T-cell (primary cell): ENCODE measurements at places on chromosomes 2 and 18.
A peak's percentile ranks its signal among the peaks of the same experiment; 100 is the strongest.

GRCh38 chr2:172011812-172012575 is 12.2 kb downstream of the METAP1D start:
- no peak for DNase-seq

DNA sequence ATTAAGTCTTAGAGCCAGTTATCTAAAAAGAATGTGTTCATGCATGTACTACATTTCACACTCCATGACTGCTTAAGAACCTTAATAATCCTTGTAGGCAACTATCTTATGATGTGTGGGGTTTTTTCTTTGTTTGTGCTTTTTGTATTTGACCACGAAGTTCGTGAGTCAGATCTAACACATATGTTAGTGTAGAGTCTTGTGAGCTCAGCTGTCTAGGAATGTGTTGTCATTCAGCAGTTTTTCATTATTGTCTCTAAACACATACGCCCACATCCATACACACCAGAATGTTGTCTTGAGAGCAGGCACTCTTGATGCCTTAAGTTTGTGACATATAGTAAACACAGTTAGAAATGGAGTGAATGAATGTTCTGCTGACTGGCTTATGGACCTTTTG is 38.4 kb downstream of the CAB39 start:
- no peak for DNase-seq

DNA sequence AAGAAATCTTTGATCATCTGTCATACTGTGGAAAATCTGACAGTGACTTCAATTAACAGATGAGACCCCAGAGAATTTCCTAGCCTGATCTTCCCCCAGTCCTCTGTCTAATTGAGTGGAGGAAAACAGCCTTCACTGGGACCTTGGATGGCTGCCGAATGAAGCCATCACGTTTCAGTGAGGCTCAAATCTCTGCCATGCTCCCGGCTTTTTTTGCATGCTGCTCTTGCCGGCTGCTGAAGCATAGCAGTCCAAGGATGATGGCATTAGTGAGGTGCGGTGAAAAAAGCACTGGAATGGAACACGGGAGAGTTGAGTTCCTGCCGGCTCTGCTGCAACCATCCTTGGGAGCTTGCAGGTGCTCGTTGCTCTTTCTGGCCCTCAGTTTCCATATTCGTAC is 430.5 kb downstream of the SLC4A3 start:
- DNase-seq, result no peak

GRCh38 chr18:77039196-77040130 is 93.1 kb downstream of the MBP start:
- DNase-seq, result no peak

DNA sequence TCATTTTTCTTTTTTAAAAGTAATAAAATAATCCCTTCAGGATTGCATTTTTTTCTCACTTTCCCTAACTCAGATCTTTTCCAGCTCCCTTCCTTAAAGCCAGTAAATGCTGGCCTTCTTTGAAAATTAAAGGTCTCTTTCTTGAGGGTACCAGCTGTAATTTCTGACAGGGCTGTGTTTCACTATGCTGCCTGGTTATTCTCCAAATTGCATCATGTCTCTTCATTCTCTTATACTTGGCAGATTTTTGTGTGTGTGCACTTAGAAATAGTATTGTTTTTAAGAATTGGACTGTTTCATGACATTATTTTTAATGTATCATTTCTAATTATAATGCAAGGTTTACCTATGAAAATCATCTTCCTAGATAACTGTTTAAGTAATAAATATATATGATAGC is 72.0 kb upstream of the EPB41L5 start:
- DNase-seq, result no peak

GRCh38 chr18:36492604-36493329 is 195.3 kb downstream of the FHOD3 start:
- DNase-seq, result no peak

DNA sequence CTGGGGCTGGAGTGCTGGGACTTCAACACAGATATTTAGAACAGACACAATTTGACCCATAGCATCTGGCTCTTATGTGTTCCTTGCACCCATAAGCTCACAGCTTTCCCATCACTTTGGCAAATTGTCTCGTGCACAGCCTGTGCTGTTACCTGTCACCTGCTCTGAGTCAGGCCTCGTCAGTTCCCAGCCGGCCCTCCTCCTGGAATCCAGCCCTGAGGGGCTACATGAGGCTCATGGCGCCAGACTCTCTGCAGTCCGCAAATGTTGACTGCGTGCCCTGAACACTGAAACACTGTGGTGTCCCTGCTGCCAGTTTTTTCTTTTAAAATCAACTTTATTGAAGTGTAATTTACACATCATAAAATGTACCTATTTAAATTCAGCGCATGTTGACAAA is 65.4 kb upstream of the BZW1 start:
- no peak for DNase-seq

GRCh38 chr2:191018048-191018447 is 4.1 kb upstream of the STAT1 start:
- DNase-seq, result no peak

GRCh38 chr2:197179744-197180498 is 130.7 kb downstream of the ANKRD44 start:
- DNase-seq, result no peak

GRCh38 chr2:80496346-80496745 is 191.8 kb upstream of the LRRTM1 start:
- DNase-seq, result no peak

DNA sequence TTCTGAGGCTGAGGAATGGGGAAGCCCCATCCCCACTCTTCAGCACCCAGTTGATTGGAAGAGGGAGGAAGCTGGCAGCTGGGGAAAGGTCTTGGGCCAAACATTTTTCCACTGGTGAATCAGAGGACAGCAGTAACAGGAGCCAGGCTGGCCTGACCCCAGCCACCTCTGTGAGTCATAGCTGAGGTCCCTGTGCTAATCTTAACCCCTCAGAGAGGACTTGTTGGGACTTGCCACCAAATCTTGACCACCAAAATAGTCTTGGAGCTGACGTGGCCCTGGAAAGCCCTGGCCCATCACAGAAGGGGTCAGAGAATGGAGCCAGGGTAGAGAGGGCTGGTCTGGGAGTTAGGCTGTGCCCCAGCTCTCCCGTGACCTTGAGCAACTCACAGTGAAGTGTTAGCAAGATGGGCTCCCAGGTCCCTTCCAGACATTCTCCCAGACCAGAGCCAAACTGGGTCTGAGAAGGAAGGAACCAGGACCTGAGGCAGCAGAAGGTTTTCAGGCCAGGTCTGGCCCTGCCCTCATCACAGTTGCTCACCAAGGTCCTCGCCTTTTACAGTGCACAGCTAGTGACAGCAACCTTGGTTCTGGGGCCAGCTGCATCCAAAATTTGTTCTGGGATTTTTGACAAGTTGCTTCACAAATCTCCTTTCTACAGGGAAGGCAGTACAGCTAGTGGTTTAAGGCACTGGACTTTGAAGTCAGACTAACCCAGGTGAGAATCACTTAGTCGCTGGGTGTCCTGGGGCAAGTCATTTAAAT is 266.6 kb downstream of the CYP26B1 start:
- DNase-seq, result no peak

GRCh38 chr18:61194726-61195125 is 138.5 kb upstream of the CDH20 start:
- no peak for DNase-seq

DNA sequence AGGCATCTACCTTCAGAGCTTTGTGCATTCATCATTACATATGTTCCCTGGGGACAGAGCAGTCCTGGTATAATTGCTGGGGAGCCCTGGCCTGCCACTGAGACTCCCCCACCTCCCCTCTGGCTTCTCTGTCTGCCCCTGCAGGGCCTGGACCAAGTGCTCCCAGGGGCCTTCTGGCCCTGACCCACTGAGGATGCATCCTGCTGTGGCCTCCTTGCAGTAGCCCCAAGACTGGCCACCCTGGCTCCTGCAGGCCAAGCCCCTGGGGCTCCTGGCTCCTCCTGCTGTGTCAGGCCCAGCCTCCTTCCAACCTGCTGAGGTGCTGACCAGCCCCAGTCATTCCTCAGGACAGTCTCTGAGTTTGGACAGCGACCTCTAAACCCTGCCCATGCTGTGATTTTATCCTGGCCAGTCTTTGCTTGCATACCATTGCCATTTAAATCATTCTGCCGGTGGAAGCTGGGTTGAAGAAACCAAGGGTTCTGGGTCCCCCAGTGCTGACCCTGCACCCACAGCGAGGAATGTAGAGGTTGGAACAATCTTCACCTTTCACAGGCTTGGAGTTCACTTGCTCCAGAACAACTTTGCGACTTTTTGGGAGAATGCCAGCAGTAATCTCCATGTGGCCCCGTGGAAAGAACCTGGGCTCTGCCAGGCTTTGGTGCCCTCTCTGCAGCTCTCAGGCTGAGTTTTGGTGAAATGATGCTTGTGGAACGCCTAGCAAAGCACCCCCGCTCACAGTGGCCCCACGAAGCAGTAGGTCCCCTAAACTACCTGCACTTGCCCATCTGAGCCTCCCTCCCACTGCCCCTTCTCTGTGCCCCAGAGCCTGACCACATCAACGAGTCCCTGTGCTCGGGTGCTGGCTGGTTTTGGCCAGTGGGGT is 167.3 kb upstream of the GLI2 start:
- DNase-seq, result no peak

DNA sequence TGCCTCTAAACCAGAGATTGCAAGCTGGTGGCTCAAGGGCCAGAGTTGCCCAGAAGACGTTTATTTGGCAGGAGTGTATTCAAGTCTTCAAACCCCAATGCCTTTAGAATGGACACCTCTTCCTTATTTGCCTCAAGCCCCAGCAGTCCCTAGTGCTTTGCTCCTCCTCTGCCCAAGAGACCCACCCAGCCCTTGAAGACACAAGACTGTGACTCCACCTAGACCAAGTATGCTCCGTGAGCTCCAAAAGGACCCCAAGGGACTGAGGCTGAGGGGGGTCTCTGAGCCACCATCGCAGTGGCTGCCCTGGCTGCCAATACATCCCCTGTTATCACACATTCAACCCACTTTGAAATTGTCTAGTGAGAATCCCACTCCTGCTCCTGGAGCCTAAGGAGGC is 99.3 kb downstream of the COL6A3 start:
- no peak for DNase-seq

- DNase-seq, result no peak
Measured at GRCh38 chr18:29418136-29418535, 1241.2 kb upstream of the CDH2 start.

DNA sequence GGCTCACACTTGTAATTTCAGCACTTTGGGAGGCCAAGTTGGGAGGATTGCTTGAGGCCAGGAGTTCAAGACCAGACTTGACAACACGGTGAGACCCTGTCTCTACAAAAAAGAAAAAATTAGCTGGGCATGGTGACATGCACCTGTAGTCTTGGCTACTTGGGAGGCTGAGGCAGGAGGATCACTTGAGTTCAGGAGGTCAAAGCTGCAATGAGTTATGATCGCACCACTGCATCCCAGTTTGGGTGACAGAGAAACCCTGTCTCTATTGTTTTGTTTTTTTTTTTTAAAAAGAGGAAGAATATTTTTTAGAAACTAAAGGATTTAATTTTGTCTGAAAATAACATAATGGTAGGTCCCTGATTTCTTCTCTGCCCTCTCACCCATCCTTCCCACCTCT is 79.4 kb upstream of the TMEM200C start:
- no peak for DNase-seq

DNA sequence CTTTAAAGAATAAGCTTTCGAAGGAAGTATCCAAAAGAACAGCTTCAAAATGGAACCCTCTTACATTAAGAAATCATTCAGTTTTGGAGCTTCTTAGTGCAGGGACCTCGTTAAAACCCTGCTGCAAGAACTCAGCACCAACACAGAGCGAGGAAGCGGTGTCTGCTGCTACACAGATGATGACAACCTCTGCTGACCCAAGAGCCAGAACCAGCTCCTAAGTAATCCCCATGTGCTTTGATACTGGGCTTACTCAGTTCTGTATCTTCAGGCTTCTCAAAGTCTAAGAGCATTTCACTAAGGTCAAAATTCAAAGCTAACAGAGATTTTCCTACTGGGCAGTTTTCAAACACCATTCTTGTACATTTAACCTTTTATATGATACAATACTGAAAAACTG is 194.6 kb downstream of the STK39 start:
- no peak for DNase-seq

- no peak for DNase-seq
Measured at GRCh38 chr2:32446369-32446768, 89.5 kb downstream of the BIRC6 start.

- no peak for DNase-seq
Measured at GRCh38 chr2:179686718-179687342, 174.6 kb downstream of the ZNF385B start.

GRCh38 chr2:38264396-38265221 is 112.5 kb downstream of the ATL2 start:
- DNase-seq, result no peak

- peak; percentile 59 for DNase-seq
Measured at GRCh38 chr2:197309691-197310231, 819 bp downstream of the ANKRD44 start.

DNA sequence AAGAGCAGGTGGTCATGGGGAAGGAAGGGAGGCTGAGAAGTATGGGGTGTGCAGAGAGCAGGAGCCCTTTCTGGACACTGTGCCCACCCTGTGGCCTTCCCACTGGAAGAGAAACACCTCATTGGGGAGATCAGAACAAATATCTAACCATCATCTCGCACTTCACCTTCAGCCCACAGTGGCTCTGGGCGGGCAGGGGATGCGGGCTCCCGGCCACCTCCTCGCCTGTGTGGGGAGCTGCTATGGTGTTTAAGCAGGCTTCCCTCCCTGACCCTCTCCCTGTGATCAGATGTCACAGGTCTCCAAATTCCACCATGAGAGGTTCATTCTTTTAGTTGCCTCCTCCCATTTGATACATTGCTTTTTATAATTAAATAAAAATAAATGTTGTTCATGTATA is 5.0 kb downstream of the FBLN7 start:
- DNase-seq, result no peak

DNA sequence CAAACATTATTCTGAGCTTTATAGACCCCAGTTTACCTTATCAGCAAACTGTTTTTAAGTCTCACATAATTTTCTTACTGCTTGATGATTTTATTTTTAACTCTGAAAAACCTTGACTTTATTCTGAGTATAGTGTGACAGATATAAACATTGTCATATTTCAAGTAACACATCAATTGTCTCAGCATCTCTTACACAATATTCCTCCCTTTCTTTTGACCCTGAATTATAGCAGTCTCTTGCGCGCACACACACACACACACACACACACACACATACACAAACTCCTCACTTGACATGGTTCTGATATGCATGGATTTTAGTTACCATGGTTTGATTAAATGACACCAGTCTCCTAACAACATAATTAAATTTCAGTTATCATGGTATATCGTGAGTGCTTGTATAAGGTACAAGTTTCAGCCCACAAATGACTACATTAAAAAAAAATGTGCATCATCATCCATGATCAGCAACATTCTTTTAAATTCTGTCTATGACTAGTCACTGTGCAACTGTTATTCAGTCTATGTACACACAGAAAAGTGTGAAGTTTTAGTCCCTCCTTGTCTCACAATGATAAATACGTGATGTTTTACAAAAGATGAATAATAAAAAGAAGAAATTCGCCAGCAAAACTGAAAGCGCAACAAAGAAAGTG is 39.5 kb upstream of the TACR1 start:
- no peak for DNase-seq

GRCh38 chr2:48127612-48128191 is 221.4 kb upstream of the FBXO11 start:
- DNase-seq, result no peak
